ENCODE measurements at places on chromosomes 3 and 15.

DNA sequence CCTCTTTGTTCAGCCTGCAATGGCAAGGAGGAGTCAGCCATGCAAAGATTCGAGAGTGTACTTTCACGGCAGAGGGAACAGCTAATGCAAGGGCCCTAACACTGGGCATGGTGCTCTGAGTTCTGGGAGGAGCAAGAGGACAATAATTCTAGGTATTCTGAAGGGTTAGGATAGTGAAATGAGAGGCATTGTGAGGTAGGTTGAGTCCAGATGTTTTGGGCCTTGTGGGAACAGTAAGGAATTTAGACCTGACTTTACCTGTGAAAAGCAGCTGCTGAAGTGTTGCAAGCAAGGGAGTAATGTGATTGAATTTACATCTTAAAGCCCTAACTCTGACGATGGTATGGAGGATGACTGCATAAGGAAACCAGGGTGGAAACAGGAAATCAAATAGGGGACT, 211.6 kb downstream of the CNTN3 start:
- no peak for DNase-seq

DNA sequence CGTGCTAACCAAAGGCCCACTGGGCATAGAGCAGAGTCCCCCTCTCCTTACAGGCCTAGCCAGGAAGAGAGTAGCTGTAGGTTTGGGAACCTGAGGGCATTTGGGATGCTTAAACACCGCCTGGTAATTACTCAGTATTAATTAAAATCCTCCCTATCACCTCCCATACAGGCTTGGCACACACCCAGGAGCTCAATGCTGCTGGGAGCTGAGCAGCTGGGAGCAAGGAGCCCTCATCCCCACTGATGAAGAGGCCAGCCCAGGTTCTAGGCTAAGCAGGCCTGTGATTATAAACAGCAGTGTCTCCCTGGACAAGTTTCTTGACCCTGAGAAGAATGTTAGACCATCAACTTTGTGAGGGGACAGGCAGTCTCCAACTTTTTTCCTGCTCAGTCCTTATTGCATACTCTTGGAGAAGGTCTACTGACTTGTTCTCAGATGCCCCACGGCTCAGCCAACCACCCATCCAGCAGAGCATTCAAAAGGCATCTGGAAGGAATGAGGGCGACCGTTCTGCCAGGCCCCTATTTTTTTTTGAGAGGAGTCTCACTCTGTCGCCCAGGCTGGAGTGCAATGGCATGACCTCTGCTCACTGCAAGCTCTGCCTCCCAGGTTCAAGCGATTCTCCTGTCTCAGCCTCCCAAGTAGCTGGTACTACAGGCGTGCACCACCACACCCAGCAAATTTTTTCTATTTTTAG, 1.3 kb upstream of the PRKAR2A start:
- DNase-seq = no peak

DNA sequence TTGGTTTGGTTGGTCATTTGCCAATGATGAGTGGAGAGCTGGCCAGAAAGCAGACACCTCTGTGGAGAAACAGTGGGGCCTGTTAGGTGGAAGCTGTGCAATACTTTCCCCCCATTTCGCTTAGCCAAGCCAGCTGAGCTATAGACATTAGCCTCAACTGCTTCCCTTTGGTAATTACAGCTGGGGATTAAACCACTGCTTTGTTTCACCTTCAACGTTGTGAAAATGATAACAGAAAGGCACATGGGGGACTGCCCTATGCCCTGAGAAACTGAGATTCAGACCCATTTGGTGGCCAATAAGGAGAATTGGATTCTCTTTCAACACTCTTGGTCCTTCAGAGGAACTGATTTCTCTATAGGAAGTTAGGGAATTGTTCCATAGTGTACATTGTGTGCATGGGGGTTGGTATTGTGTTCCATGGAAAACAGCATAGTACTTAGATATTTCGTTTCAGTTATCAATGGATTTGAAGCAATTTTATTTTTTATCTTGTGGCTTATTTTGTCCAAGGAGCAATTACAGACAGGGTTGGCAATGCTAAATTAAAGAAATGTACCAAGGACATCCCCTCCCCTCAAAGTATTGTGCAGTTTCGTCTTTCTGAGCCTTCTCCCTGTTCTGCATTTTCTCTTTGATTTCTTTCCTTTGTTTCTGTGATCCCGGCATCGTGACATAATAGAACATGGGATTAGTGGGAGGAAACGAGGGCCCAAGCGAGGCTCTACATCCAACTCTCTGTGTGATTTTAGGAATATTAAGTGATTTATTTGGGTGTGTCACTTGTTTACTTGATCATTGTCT, 194.3 kb downstream of the FNDC3B start:
- no peak for DNase-seq

DNA sequence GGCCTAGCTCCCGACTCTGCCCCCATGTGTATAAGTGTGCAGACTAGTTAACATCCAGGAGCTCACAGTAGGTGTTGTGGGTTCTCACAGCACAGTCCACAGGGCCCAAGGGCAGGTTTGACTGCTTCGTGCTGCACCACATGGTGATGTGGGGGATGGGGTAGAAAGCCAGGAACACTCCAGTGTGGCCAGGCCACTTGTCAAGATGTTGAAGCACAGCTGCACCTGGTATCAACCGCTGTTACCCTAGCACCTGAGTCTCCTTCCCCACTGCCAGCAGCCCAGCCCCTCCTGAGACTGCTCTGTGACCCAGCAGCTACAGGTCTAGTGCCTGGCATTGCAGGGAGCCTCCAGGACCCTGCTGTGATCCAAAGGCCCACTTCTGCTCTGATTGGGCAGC, 53.4 kb downstream of the CHDH start:
- DNase-seq = no peak

DNA sequence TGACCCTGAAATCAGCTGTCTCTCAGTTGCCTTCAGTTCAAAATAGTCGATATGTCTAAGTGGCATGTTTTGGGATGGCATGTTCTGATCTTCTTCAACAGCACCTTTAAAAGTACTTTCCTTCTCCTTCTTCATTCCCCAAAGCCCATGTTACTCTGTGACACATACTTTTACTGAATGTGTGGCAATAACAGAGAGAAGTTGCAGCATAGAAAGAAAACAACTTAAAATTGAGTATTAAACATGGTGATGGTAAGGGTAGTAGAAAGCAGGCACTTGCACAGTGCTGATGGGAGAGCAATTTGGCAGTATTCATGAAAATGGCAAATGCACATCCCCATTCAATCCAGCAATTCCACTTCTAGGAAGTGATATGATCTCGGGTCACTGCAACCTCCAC, 12.3 kb upstream of the ULK4 start:
- no peak for DNase-seq

DNA sequence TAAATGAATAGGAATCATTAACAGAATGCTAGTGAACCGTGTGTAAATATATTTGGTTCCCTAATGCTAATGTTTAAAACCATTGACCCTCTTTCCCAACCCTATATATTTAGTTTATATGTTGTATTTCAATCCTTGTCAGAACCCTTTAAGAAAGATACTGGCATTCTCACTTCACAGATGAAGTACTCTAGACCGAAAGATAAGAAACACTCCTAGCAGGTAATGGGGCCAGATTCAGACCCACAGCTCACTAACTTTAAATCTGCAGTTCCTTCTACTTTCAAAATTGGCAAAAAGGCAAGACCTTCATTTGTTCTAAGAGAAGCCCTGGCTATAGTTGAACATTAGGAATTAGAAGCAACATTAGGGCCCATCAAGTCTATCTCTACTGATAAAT, 42.3 kb upstream of the TM4SF4 start:
- no peak for DNase-seq

GRCh38 chr3:15294929-15295328, 37.5 kb downstream of the SH3BP5 start:
- DNase-seq = no peak

- DNase-seq = no peak
These were observed 181.6 kb downstream of the ABHD5 start for GRCh38 chr3:43872301-43872700.

GRCh38 chr3:128197855-128198254, 44.6 kb downstream of the EEFSEC start:
- no peak for DNase-seq

GRCh38 chr15:25408929-25409328, 29.9 kb downstream of the UBE3A start:
- DNase-seq = no peak

GRCh38 chr3:140603766-140604165, 74.1 kb upstream of the TRIM42 start:
- no peak for DNase-seq

- DNase-seq = no peak
These were observed 377.2 kb upstream of the CFAP20DC start for GRCh38 chr3:59426821-59427565.

GRCh38 chr3:23810343-23811184, 4.8 kb downstream of the UBE2E1 start:
- peak; percentile 46 for DNase-seq

- DNase-seq = no peak
These were observed 4.7 kb downstream of the NFKBIZ start for GRCh38 chr3:101853982-101854381.

DNA sequence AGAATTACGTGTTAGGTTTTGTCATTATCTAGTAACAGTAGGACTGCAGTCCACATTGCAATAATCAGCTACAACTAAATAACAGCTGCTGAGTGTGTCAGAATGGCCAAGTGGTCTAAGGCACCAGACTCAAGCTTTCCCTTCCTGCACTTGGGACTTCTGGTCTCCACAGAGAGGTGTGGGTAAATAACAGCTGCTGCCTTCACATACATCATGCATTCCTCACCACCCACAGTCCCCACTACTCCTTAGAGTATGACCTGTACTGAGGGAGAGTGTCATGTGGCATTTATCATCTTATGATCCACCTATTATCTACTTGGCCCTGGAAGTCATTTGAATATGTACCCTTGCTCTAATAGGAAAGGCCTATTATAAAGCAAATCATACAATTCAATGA, 22.2 kb upstream of the ZMAT3 start:
- DNase-seq = no peak

DNA sequence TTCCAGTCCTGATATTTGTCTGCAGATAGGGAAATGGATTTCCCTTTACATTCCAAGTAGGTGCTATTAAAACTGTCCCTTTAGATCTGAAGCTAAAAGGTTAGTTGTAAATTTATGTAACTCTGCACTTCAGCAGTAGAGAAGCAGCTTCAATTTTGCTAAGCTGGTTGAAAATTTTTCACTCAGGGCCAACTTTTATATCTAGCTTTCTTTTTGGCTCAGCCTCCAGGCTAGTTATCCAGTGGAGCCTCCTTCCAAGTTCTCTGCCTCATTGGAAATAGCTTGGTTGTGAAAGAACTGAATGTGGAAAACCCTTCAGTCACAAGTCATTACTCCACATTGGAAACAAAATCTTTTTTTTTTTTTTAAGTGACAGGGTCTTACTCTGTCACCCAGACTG, 8.2 kb upstream of the ZNF660 start:
- DNase-seq = no peak

DNA sequence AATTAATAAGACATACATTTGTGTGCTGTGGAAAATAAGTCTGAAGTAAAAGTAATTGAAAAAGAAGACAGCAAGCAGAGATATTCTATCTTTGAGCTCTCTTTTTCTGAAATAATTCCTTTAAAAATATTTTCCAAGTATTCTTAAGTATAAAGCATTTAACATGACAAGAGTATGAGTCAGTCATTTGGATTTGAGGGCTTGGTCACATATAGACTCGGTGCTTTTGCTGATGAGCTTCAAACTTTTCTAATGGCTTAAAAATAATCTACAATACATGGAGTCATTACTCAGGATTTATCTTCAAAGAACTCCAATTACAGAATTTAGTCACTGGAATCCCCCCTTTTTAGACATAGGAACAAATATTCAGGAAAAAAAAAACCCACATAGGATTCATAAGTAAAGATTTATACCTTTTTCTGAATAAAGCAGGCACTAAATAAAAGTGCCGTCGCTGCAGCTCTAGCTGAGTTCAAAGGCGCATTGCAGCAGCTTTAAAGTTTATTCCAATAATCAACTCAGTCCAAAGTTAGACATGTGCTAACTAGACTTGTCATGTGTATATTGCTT, 147.5 kb downstream of the CTNNB1 start:
- DNase-seq = no peak

- no peak for DNase-seq
These were observed 181.3 kb downstream of the SNRPN start for GRCh38 chr15:25136119-25136518.

DNA sequence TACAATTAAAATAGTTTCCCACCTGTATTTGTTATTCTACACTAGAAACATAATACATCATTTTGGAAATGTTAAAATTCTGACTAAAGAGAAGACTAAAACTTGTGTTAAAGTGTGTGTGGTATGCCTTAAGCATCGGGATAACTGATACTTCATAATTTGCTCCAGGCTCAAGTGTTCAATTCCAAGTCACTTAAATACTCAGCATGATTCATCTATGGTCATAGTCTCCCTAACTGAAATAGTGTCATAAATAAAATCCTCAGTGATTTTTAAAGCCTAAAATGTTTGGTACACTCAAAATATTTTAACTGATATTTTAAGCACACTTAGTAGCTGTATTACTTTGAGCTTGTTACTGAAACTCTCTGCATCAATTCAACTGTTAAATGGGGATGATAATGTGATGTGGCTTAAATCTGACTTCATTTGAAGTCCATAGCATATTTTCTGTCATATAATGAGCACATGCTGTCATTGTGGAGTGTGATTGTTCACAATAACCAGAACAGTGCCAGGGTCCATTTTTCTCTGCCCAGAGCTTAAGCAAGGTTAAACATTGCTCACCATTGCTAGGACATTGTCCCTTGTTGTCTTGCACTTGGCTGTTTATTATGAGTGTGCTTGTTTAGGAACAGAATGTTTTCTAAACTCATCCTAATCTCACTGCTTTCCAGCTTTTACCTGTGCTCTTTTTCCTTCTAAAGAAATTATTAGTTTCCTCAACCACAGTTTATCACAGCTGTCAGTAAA, 122.2 kb downstream of the KLHL25 start:
- no peak for DNase-seq

DNA sequence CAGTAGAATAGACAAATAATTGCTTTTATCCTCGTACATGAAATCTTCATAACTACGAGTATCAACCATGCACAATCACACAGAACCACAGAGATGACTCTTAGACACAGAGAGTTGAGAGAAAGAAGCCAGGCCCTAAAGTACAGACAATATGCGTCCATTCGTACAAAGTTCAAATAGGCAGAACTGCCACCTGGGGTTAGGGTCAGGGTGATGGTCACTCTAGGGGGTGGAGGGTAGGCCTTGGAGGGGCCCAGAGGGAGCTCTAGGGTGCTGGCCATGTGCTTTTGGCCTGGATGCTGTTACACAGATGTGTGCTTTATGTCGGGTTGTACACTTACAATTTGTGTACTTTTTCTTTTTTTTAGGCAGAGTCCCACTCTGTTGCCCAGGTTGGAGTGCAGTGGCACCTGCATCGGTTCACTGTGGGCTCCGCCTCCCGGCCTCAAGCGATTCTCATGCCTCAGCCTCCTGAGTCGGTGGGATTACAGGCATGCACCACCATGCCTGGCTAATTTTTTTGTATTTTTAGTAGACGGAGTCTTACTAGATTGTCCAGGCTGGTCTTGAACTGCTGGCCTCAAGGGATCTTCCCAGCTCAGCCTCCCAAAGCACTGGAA, 65.9 kb upstream of the KLF13 start:
- no peak for DNase-seq

- DNase-seq = no peak
These were observed 2.7 kb downstream of the FBN1 start for GRCh38 chr15:48642795-48643194.

Data from stimulated activated CD4-positive, alpha-beta T cell treated with anti-CD3 and anti-CD28 coated beads, Interleukin-4, amount 100 ng/mL, for 24 hours (primary cell).